Neural progenitor cell (in vitro differentiated cells): ENCODE measurements at places on chromosomes 3 and 15.
A peak's percentile ranks its signal among the peaks of the same experiment; 100 is the strongest.

DNA sequence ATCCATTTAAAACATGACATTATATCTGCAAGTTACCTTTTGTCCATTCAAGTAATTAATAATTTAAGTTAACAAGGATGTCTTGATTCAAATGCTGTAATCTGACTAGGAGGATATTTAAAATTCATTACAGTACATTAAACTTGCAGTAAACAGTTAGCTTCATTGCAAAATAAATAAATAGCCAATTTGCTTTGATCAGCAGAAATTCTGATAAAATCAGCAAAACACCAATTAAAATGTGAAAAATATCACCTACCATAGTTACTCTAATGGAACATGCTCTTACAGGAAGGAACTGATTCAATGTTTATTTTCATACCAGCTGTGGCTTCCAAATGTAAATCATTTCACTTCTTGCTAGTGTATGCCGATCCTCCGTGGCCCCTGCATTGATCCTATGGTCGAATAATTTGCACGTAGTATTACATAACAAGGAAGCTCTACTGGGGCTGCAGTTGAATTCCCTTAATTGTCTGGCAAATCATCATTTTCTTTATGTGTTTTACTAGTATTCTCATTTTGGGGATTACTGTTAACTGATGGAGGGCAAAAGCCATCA is 150.7 kb downstream of the FOXB1 start:
- DNase-seq, result no peak

GRCh38 chr3:43394041-43394554 is 107.8 kb downstream of the SNRK start:
- no peak for DNase-seq

DNA sequence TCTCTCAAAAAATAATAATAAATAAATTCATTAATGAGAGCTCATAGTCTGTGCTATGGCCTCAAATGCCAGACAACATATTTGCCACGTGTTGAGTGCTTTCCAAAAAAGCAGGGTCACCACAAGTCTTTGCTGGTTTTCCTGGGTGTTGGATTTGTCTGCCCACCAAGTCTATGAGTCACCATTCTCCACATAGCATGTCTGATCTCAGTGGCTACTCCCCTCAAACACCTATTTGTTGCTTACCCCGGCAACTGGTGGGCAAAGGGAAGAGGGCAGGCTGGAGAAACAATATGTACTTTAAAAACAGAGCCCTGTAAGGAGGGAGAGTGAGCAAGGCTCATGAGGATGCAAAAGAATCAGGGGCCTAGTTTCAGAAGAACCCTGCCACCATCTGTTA is 120.0 kb upstream of the ARRDC4 start:
- no peak for DNase-seq

GRCh38 chr3:136293279-136293678 is 43.1 kb downstream of the PCCB start:
- DNase-seq, result no peak

GRCh38 chr3:8760506-8760905 is 8.9 kb downstream of the OXTR start:
- no peak for DNase-seq

DNA sequence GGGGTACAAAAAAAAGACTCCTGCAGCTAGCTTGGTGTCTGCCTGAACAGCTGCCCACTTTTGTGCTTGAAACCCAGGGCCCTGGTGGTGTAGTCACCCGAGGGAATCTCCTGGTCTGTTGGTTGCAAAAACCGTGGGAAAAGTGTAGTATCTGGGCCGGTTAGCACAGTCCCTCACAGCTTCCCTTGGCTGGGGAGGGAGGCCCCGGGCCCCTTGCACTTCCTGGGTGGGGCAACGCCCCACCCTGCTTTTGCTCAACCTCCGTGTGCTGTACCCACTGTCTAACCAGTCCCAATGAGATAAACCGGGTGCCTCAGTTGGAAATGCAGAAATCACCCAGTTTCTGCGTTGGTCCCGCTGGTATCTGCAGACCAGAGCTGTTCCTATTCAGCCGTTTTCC is 211.7 kb upstream of the ZPLD1 start:
- no peak for DNase-seq

- DNase-seq, result no peak
Measured at GRCh38 chr3:24648063-24648462, 153.4 kb upstream of the THRB start.

- no peak for DNase-seq
Measured at GRCh38 chr3:185361920-185362319, 1.0 kb upstream of the MAP3K13 start.

DNA sequence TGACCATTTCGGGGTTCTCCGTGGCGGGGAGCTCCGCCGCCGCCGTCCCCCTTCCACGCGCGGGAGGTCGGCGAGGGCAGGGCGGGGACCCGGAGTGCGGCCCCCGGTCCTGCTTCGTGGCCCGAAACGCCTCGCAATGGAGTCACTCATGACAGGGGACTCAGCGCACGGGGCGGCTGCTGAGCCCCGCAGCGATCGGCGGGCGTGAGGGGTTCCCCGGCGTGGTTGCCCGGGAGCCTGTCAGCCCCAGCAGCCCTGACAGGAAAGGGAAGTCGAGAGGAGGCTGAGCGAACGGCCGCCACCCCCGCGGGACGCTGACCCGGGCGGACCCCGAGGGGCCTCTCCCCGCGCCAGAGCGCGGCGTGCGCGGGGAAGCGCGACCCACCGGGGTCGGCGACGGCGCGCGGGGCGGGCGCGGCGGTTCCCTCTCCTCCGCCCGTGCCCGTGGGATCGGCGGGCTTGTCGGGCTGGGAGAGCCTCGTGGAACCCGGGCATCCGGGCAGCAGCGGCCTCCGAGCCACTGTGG is 564 bp upstream of the PIGZ start:
- DNase-seq, result peak; percentile 54

DNA sequence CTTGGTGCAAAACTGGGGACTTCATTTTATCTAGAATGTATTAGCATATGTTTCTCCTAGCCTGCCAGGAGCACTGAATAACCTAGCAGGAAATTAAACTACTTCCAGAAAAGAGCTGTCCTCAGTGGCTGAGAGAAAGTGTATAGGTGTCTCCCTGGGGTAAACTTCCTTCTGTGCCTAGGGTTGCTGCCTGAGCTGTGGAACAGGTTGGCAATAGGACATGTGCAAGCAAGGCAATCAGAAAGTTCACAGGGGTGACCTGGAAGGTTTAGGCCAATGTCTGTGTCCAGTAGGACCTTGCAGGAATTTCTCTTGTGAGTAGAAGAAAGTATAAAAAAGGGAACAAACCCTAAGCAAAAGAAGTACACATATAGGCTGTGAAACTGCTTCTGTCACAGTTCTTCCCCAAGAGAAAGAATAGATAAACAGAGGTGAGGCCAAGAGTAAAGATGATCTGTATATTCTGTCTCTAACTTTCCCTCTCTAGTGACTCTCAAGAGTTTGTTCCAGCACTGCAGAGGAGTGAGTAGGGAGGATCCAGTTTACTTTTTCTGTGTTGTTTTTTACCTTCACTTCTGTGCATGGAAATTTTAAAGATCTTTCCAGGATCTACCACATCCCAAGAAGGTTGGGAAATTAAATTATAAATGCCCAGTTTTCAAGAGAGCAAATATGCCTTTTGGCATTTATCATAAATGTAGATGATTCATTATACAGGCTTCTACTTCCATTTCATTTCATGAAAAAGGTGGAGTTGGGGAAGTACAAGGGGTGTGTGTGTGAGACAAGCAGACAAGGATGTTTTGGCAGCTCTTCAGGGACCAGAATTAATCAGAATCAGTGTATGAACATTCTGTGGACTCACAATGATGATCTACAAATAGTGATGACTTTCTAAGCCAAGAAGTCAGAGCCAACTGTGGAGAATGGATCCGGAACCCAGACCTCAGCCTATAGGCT is 155.2 kb downstream of the RBPMS2 start:
- no peak for DNase-seq

GRCh38 chr3:189500798-189501495 is 130.2 kb upstream of the TP63 start:
- DNase-seq, result no peak

DNA sequence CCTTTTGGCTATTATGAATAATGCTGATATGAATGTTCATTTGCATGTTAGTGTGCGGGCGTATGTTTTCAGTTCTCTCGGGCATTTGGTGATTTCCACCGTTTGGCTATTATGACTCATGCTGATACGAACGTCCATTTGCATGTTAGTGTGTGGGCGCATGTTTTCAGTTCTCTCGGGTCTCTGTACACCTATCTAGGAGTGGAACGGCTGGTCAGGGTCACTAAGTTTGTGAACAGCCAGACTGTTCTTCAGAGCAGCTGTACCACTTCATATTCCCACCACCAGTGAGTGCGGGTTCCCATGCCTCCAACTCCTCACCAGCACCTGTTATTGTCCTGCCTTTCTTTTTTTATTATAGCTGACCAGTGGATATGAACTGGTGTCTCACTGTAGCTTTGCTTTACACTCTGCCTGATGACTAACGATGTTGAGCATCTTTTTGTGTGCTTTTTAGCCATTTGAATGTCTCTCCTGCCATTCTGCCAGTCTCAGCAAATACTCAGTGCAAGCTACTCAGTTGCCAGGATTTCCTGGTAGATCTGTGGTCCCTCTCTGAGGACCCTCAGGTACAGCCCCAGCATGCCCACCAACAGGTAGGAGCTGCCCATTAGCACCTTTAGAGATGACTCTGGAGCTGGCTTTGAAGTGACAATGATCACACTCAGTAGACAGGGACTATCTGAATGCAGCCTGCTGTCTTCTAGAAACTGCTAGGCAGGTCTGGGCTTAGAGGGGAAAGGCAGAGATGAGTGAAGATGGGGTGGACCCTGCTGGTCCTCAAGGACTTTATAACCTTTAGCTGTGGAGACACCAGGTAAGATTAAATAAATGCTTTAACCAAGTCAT is 141.1 kb downstream of the XXYLT1 start:
- DNase-seq, result no peak

DNA sequence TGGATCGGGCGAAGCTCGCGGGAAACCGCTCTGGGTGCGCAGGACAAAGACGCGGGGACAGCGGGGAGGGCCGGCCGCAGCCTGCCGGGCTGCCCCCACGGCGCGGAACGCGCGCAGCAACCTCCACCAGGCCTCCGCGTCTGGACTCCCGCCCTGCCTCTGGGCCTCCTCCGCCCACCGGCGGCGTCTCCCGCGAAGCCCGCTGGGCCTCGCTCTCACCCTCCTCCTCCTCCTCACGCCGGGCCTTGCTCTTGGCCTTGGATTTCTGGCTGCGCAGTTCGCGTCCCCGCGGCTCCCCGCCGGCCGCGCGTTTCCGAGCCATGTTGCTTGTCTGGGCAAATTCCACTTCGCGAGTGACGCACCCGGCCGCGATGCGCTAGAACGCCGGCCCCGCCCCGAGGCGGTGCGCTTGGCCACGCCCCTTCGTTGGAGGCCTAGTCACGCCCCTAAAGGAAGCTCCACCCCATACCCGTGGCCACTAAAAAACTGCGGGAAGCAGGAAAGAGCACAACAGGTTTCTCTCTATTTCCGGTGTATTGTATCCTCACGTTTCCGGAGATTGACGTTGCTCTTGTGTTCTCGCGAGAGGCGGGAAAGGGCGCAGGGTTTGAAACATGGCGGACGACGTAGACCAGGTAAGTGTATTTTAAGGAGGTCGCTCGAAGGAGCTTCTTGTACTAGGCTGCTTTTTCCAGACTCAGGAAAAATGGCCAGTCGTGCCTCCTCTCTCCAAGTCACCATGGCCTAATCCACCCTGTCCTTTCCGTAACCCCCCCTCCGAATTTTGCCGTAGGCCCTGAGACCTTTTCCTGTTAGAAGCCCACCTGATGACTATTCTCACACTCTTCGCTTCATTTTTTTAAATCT is at the start of the genes LSM3 and XPC:
LSM3 (plus strand) TSS at position 571 of the 867 bp plus-strand sequence; CDS start at position 615, 44 bp downstream.
XPC (minus strand) TSS at position 355 of the 867 bp plus-strand sequence; CDS start at position 322, 33 bp downstream.
- DNase-seq, result peak; percentile 98

- DNase-seq, result no peak
Measured at GRCh38 chr15:27043770-27044169, 72.8 kb downstream of the GABRG3 start.

- DNase-seq, result no peak
Measured at GRCh38 chr3:16616083-16616482, 10.9 kb upstream of the DAZL start.

GRCh38 chr15:101156509-101157159 is 95.2 kb downstream of the CHSY1 start:
- no peak for DNase-seq

DNA sequence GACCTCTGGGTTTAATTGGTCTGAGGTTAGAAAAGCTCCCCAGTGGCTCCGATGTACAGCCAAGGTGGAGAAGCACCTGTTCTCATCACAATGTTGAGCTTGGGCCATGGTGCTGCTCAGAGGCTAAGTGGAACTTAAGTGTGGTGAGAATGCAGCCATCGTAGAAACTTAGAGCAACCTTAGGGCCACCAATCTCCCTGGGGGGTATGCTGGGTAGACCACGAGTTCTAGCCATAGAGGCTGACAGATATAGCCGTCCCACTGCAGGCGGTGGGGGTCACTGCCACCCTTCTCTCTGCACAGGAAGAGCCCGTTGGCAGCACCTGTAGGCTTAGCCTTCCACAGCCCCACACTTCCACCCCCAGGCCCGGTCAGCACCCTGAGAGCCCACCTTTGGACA is 38.0 kb downstream of the MGLL start:
- no peak for DNase-seq

DNA sequence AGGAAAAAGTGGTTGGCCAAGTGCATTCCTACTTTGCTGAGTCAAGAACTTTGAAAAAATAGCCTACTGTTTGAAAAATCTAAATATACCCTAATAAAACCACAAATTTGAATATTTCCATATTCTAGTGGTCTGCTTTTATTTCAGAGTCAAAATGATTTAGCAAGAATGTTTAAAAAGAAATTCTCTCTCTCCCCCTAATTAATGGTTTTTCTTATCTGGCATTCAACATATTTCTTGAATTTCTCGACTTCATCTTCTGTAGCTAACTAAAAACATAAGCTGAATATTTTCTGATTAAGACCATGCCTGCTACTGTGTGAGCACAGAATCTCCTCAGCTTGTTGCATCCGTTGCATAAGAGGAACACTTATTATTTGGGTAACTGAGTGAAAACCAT is 563.5 kb upstream of the TBL1XR1 start:
- DNase-seq, result no peak

GRCh38 chr3:46112296-46112695 is 85.0 kb upstream of the XCR1 start:
- DNase-seq, result no peak

DNA sequence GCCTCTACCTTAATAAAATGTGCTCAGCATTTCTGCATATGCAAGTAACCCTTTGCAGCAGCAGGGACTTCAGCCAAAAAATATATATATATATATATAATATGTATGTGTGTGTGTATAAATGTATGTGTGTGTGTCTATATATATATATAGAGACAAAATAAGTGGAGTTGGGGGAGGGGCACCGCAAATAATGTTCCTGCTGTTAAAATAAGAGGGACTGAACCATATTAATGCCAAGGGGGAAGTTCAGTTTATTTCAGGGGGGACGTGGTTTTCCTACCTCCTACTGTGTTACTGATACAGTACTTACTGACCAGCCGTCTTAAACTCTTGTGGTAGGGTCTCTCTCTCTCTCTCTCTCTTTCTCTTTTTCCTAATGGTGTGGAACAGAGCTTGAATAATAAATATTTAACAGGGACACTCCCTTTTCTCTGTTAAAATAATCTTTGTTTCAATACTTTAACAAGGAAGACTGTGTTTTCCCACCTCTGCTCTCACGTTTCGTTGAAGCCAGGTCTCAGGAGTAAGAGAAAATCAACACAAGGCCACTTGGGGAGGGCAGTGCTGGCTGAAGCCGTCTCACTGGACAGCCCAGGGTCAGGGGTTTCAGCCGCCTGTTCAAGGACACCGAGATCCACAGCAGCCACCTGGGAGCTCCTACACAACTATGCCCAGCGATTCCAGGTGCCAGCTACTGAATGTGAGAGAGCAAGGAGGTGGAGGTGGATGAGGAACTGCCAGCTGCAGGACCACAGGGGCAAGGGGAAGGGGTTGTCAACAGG is 42.8 kb upstream of the ADAMTSL3 start:
- DNase-seq, result no peak

- DNase-seq, result no peak
Measured at GRCh38 chr3:53841296-53841695, 4.9 kb downstream of the CHDH start.
